Glutamatergic neuron (in vitro differentiated cells): ENCODE measurements at places on chromosomes 11 and 22.

GRCh38 chr11:26234451-26234850, 97.5 kb upstream of the ANO3 start:
- DNase-seq, result no peak

DNA sequence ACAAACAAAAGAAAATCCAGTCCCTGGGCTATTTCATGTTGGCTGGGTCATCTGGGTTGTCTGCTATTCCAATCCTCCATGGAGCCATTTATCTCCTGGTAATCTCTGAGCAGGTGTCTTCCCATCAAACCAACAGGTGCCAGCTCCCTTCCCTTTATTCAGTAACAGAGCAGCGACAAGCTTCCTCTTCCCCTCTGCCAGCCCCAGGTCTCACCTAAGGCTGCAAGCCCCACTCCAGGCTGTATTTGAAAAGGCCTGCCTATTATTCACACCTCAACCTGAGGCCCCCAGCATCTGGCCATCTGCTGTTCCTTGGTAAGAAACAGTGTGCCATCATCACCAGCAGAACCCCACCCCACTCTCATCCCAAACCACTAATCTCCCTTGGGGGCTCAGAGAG, 436.2 kb downstream of the BUD13 start:
- DNase-seq, result no peak

DNA sequence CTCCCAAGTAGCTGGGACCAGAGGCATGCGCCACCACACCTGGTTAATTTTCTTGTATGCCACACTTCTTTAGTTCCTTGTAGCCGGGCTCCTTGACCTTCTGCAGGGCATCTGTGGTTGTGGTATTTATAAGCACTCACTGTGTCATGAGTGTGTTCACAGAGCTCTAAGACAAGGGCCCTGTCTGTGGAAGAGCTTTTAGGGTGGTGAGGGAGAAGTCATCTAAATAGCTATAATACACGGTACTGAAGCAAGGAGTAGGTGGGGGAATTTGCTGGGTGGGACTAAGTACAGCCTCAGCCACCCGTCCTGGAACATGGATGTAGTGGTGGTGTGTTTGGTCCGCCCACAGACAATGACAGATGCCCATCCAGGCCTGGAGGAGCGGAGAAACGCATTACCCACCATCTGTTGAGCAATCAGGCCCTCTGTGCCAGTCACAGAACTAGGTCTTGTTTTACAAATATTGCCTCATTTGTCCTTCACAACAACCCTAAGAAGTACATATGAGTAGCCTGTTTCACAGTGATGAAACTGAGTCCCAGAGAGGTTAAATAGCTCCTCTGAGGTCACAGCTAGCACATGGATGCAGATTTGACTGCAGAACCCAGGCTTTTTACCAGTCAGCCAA, 10.1 kb downstream of the ACO2 start:
- DNase-seq, result peak; percentile 29

DNA sequence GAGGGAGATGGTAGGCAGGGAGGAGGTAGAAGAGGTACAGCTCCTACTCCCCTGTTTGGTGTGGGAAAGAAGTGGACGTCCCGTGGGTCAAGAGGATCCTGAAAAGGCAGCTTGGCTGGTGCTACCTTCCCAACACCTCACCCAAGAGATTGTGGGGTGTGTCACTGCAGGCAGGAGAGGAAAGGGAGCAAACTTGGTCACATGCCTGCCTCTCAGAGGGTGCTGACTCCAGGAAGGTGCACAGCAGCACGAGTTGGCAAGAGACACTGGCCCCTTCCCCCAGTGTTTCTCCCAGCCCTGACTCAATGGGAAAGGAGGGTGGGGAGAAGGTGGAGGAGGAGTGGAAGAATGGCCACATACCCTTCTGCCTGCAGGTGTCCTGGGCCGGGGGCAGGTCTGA, 99.6 kb downstream of the CSNK2A3 start:
- DNase-seq, result no peak

DNA sequence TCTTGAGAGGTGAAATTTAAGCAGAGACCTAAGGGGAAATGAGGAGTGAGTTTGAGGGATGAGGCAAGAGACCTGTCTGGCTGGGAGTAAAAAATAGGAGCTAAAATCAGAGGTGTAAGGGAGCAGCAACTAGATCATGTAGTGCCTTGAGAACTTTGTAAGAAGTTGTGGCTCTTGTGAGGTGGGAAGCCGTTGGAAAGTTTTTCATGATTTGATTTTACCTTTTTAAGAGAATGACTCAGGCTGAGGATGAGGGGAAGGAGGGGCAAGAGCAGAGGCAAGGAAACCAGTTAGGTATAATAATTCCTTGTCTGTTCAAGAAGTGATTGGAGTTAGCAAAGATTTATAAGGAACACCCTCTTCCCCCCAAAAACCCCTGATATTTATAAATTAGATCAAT, 25.8 kb downstream of the QSER1 start:
- DNase-seq, result no peak

- DNase-seq, result no peak
These were observed 29.1 kb downstream of the ST3GAL4 start for GRCh38 chr11:126384449-126385070.

GRCh38 chr22:29503811-29504372, 23.9 kb downstream of the NEFH start:
- DNase-seq, result no peak

GRCh38 chr11:45879803-45880686, 5.4 kb upstream of the MAPK8IP1 start:
- peak; percentile 43 for DNase-seq

DNA sequence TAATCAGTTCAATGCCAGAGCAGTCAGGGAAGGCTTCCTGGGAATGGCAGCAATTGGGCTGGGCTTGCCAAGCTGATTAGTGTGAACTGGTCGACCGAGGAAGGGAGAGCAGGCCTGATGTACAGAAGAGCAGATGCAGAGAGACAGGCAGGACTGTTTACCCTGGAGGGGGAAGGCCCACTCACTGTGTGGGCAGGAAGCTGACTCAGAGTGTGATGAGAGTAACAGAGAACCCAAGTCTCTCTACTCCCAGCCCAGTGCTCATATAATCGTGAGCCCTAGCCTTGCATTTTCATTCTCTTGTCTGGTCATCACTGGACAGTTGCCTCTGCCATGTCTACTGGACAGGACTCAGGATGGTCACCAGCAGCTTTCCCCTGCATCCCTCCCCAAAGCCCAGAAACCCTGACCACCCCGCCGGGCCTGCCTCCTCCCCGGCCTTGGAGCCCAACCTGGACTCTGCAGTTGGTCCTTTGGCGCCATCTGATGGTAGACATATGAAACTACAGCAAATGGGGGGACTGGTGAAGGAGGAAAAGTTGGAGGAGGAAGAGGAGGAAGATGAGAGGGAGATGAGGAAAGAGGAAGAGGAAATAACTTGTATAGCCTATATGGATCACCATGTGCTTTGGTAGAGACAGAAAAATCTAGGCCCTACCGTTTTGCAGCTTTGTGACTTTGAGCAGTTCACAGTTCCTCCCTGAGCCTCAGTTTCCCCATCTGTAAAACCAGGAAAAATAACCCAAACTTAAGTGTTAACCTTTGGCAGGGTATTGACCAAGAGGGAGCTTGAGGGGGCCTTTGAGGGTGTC, 43.4 kb upstream of the PRDM11 start:
- peak; percentile 76 for DNase-seq

- no peak for DNase-seq
These were observed 50.2 kb downstream of the ARHGAP32 start for GRCh38 chr11:129141748-129142523.

GRCh38 chr22:27668828-27669797, 132.4 kb downstream of the MN1 start:
- DNase-seq, result peak; percentile 81

GRCh38 chr11:65381716-65382032, 772 bp downstream of the SLC25A45 start:
- no peak for DNase-seq

GRCh38 chr11:96151501-96151900, 191.5 kb downstream of the MAML2 start:
- no peak for DNase-seq

- no peak for DNase-seq
These were observed 5.2 kb downstream of the SLC15A3 start for GRCh38 chr11:60946601-60947264.

DNA sequence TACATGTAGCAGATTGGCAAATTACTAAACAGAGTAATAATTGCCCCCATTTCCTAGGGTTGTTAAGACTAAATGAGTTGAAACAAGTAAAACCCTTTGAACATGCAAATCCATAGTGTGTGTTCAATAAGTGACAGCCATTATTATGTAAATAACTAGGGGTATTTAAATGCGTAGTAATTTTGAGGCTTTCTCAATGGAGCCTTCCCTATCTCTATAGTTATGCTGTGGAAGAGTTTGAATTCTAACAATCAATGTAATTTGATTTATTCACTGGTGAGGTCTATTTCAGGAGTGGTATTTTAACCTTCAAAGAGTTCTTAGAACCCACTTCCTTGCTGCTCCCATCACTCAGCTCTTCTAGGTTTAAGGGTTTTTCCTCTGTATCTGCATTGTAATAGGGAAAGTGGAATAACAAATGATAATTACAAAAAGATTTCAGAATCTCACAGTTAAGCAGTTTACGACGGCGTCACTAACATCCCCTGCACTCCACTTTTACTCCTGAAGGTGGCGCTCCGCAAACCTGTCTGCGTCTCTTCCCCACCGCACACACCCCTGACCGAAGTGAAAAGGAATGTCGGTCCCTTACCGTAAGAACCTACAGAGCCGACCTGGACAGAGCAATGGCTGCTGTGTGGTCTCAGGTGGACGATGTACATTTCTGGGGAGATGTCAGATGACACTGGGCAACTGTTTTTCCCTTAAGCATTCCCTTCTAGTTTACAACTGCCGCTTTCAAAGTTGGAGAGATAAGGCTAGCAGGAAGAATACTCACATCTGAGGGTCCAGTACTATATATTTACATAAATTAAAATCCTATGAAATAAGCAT, 80.8 kb downstream of the ZC3H12C start:
- DNase-seq, result peak; percentile 84
